Upper lobe of left lung (tissue), 6 donors: ENCODE measurements at places on chromosomes 6 and 20.

GRCh38 chr6:168268755-168269154, 50.8 kb downstream of the DACT2 start:
- DNase-seq: no peak

DNA sequence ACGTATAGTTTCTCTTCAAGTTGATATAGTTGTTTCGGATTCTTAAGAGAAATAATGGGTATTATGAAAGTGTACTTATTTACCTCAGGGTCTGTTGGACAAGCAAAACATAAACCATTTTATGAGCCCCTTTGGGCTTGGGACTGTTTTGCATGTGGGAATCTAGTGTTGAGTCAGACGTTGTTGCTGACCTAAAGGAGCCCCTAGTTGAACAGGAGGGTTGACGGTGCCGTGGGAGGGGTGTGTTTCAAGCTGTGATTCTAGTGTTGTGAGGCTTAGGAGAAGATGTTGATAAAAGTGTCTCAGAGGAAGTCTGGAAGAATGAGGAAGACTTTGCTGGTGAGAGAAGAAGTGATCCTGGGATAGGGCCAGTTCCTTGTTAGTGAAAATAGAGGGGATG, 140.0 kb downstream of the ARID1B start:
- no peak for DNase-seq

- no peak for DNase-seq
Observed at GRCh38 chr20:22524393-22525015, 59.9 kb downstream of the FOXA2 start.

DNA sequence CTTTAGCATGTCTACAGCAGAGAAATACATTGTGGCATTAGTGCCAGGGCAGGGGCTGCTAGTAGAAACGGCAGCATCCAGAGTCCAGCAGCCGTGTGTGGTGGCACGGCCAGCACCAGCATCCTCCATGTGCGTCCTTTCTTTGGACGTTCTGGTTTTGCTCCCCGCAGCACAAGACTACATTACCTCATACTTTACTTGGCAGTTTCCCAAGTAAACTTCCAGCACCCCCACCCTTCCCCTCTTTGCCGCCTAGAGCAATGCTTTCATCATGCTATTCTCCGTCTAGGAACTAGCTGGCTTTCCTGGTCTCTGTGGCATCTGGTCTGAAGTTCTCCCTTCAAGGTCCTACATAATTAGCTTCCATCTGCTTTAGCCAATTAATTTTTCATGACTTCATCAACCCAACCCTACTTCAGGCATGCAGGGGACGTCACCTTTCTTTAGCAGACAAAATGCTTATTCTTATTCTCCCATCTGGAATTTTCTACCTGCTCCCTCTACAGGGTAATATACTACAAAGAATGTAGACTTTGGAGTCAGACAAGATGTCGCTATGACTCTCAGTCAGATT, 67.6 kb downstream of the BLOC1S5 start:
- DNase-seq: peak; percentile 19

GRCh38 chr6:148021165-148021564, 321.5 kb upstream of the SASH1 start:
- no peak for DNase-seq

- peak; percentile 48 for DNase-seq
Observed at GRCh38 chr20:53926428-53927028, 143.9 kb downstream of the BCAS1 start.

DNA sequence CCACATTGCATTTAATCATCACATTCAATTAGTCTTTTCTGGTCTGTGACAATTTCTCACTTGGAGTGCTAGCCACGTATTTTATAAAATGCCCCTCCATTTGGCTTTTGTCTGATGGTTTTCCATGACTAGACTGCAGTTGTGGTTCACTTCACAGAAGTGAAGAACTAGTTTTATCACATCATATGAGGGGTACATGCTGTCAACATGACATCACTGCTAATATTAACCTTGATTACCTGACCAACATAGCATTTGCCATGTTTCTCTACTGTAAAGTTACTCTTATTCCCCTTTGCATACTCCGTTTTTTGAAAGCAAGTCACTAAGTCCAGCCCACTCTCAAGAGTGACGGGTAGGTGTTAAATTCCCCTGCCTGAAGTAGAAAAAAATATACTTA, 48.0 kb upstream of the COL10A1 start:
- DNase-seq: no peak

- DNase-seq: peak; percentile 10
Observed at GRCh38 chr20:24535941-24536730, 66.7 kb downstream of the SYNDIG1 start.

- no peak for DNase-seq
Observed at GRCh38 chr6:81925201-81925600, 172.7 kb upstream of the TENT5A start.

- DNase-seq: no peak
Observed at GRCh38 chr20:32456869-32457478, 98.8 kb downstream of the ASXL1 start.

DNA sequence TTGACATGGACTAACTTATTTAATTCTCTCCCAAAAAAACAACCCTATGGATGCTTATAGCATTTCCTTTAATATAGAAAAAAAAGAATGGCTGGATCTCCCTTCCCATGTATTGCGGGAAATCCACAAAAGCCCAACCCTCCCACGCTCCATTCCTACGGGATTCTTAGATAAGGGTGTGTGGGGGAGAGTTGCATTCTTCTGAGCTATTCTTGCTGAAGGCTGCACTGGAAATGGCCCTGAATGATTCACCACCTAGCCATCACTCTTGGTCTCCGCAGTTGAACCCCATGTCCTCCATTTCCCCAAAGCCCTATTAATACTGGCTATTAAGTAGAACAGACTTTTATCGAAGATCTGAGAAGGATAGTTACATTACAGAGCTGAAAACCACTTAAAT, 41.9 kb upstream of the ADGRF5 start:
- DNase-seq: no peak

DNA sequence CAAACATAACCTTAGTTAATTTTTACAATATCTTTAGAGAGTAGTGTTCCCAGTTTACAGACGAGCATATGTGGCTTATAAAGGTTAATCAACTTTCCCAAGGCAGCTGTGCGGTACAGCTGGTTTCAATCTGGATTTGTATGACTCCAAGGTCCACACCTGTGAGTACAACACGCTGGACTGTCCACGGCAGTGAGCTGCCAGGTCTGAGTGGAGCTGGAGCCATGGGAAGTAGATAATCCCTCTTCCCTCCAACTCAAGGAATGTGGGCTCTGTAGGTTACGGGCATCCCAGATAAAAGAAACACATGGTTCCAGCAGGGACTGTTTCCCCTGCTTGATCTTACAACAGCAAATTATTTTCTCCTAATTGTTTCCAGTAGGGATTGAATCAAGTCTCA, 102.2 kb downstream of the SOD2 start:
- DNase-seq: no peak

GRCh38 chr6:22451962-22452361, 117.4 kb upstream of the HDGFL1 start:
- no peak for DNase-seq

GRCh38 chr6:53119772-53120409, 28.8 kb downstream of the GCM1 start:
- no peak for DNase-seq

DNA sequence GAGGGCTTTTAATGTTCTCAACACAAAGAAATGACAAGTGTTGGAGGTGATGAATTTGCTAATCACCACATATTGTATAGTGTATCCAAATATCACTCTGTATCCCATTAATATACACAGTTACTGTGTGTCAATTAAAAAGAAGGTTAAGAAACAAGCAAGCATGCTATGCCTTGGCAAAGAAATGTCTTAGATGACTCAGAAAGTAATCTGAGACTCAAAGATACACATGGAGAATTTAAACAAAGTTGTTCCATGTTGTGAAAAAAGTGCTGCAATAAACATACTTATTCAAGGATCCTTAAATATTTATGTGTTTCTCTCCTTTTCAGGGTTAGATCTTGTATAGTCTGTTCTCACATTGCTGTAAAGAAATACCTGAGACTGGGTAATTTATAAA, 300.9 kb downstream of the DHX35 start:
- no peak for DNase-seq

- DNase-seq: no peak
Observed at GRCh38 chr6:29519291-29520010, 31.7 kb upstream of the MAS1L start.

DNA sequence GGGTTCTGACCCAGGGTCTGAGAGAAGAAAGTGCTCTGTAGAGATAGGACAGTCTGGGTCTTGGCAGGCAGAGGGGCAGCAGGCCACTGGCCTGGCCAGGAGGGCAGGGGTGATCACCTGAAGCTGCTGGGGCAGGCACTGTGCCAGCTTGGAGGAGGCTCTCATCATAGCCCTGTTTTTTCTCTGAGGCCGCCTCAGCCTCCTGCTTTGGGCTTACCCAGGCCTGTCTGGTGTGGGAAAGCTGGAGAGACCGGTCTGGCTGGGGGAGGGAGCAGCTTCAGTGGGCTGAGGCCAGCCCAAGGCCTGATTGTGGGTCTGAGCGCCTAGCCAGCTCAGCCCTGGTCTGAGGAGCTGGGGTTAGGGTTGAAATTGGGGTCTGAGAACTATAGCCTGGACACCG, 3.9 kb downstream of the LPIN3 start:
- no peak for DNase-seq

GRCh38 chr6:36599791-36600209, 5.6 kb downstream of the SRSF3 start:
- peak; percentile 37 for DNase-seq

DNA sequence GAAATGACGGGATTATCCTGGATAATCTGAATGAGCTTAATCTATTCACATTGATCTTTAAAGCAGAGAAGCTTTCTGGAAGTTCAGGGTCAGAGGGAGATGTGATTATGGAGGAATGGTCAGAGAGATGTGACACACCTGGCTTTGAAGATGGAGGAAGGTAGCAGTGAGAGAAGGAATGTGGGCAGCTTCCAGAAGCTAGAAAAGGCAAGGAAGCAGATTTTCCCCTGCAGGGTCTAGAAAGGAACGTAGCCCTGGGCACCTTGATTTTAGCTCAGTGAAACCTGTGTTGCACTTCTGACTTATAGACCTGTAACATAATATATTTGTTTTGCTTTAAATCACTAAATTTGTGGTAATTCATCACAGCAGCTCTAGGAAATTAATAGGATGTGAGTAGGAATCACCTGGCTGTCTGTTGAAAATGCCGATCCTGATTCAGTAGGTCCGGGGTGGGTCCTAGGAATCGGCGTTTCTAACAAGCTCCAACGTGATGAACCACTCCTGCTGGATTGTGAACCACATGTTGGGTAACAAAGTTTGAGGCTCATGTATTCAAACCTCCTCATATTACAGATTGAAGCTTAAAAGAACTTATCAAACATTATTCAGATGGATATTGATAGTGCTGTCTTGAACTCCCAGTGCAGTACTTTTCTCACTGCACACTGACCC, 157.0 kb downstream of the GJA1 start:
- no peak for DNase-seq

DNA sequence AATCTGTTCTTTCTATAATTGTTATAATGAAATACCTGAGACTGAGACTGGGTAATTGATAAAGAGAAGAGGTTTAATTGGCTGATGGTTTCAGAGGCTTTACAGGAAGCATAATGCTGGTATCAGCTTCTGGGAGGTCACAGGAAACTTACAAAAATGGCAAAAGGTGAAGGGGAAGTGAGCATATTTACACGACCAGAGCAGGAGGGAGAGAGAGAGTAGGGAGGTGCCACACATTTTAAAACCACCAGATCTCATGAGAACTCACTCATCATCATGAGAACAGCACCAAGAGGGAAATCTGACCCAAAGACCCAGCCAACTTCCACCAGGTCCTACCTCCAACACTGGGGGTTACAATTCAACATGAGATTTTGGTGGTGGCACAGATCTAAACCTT, 2.6 kb upstream of the SIRPB1 start:
- no peak for DNase-seq

- DNase-seq: no peak
Observed at GRCh38 chr6:75158176-75158575, 47.7 kb downstream of the COL12A1 start.

DNA sequence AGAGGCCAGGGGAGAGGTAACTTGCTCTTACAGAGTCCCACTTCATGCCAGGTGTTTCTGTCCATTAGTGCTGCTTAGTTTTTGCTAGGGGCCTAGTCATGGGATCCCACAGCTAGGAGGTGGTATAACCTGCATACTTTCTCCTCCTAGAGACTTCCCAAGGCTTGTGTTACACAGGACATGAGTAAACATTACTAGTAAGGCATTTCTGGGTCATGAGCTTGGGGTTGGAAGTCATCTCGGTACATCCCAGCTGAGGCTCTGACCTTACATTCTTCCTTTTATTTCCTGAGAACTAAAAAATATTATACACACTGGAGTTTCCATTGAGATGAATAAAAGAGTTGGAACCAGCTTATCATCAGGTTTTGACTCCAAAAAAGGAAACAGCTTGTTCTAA, 20.9 kb upstream of the PNPLA1 start:
- no peak for DNase-seq

- no peak for DNase-seq
Observed at GRCh38 chr6:135354407-135354806, 143.1 kb downstream of the AHI1 start.

GRCh38 chr6:2665146-2666070, 85.3 kb downstream of the MYLK4 start:
- no peak for DNase-seq

DNA sequence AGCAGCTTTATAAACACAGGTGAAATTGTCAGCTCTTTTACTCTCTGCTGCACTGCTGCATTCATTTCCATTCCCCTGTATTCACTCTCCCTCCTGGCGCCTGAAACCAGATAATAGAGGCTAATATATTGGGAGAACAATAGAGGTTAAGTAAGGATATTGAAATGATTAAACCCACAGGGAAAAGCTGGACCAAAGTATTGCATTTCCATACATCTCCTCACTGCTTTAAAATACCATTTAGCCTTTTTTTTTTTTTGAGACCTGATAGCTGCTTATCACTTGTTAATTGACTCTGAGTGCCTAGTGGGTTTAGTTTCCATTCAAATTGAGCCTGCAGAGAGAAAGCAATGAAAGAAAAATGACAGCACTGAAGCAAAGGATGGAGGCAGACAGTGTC, 540.5 kb upstream of the IMPG1 start:
- DNase-seq: no peak

GRCh38 chr20:63295422-63295821, 2.4 kb downstream of the COL20A1 start:
- no peak for DNase-seq

DNA sequence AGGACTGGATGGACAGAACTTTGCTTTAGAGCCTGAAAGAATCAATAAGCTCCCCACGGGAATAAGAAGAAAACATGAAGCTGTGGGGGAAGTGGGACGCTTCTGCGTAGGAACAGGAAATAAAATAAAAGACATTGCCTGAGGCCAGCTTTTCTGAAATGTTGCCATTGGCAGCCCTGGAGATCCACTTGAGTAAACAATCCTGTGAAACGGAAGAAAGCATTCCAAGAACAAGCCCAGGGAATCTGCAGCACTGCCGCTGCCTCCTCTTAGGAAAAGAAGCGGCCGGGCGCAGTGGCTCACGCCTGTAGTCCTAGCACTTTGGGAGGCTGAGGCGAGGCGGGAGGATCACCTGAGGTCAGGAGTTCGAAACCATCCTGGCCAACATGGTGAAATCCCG, 182.3 kb upstream of the RALGAPA2 start:
- DNase-seq: no peak

DNA sequence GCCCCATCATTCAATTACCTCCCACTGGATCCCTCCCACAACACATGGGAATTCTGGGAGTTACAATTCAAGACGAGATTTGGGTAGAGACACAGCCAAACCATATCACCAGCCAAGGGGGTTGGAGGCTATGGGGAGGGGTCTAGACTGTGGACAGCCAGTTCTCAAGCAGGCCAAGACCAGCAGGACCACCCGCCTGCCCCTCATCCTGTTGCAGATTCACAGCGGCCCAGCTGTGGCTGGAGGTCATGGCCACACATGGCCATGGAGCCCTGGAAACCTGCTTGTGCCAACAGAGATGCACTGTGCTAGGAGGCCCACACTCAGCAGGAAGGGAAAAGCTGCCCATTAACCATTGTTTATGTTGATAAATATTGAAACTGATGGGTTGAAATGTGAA, 240.5 kb downstream of the TTLL2 start:
- DNase-seq: no peak
